Right lung (tissue), 10 donors: ENCODE measurements at places on chromosomes 2 and 18.
A peak's percentile ranks its signal among the peaks of the same experiment; 100 is the strongest.

GRCh38 chr2:129139380-129139779 is 820.7 kb upstream of the HS6ST1 start:
- DNase-seq: no peak

GRCh38 chr2:48795065-48795464 is 39.5 kb upstream of the LHCGR start:
- no peak for DNase-seq

- no peak for DNase-seq
Measured at GRCh38 chr2:176039375-176039774, 37.3 kb upstream of the LNPK start.

DNA sequence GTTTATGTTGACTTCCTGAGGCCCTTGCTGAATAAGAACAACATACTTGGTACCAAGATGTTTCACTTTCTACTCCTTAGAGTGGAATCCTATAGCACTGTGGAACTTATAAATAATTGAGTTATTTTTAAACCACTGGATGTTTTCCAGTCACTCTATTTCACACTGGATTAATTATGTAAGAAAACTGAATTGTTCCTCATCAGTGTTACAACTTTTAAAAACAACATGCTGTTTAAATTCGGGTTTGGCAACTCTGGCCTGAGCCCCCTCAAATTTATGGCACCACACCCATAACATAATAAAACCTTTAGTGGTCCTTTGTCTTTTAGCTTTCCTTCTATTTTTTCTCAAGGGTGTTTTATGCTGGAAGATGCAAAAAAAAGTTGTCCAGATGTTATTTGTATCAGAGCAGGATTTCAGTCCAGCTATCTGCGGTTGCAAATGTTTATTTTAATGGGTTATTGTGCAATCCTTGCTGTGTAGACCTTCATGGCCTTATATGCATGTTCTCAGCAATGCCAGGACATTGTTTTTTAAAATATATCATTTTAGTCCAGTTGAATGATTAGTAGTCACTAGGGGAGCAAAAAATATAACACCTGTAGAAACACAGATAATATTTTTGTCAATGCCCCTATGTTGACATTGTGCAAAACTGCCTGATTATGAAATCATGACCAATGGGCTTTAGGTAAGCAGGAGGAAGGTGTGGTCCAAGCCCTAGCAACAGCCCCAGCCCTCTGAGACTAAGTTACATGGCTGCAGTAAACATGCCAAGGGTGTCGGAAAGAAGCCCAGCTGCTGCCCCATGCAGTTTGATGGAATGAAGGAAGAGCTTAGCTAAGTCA is 638.0 kb upstream of the ZEB2 start:
- peak; percentile 91 for DNase-seq

DNA sequence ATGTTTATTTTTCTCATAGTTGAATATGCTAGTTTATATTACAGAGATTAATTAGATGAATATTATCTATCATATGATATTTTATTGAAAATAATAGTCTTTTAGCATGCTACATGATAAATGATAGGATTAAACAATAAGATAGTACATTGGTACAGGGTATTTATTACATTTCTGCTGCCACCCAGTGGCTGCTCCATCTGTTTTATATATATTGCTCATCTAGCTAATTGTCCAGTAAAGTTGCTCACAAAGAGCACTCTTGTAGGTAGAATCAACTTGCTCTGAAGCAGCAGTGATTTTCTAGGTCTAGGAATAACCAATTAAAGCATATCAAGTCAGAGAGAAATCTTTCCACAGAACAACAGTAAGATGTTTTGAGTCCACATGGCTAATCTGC is 183.3 kb downstream of the ASXL3 start:
- DNase-seq: no peak

DNA sequence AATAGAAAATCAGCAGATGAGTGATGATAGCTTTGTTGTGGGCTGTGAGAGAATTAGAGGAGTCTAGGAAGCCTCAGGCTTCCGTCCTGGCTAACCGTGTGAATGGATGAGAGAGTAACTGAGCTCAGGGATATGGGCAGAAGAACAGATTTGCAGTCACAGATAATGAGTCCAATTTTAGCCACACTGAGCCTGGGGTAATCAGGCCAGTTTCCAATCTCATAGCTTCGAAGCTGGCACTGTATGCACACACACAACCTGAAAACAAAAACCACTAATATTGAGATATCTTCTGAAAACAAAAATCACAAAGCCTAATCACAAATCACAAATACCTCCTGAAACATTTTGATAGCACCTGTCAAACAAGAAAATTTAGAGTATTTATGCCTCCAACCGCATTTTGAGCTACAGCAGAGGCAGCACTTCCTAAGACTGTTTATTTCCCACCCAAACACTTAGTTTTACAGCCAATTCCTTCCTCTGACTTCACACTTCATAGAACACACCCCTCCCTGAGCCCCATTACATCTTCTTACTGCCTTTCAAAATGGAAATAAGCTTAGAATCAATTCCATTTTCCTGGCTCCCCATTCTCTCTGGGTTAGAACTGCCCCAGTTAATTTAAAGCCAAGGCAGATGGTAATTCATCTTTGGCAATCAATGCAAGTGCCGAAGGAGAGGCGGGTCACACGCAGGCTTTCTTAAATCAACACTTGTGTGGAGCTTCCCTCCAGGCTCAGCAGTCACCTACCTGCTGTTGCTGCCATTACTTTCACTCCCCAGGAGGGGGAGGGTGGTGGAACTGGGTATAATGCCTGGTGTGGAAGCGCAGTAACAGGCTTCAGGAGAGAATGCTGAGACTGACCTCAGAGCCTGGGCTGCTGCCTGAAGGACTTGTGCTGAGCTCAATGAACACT is 18.9 kb downstream of the TTR start:
- no peak for DNase-seq

- DNase-seq: no peak
Measured at GRCh38 chr2:46971929-46972328, 56.3 kb upstream of the MCFD2 start.

DNA sequence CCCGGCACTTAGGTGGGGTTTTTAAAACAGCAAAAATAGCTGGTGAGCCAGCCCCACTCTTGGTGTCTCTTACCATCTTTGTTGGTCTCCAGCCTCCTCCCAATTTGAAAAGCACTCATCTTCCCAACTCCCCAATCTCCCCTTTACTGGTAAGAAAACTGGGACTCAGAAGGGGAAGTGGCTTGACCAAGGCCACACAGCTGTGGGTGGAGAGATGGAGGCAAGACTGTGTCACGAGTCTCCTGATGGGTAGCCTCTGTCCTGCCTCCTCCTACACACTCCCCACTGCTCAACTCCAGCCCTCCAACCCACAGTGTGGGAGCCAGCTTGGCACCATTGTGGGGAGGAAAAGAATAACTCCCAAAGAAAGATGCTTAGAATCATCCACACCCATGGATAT is 140.4 kb downstream of the SMAD2 start:
- DNase-seq: no peak

DNA sequence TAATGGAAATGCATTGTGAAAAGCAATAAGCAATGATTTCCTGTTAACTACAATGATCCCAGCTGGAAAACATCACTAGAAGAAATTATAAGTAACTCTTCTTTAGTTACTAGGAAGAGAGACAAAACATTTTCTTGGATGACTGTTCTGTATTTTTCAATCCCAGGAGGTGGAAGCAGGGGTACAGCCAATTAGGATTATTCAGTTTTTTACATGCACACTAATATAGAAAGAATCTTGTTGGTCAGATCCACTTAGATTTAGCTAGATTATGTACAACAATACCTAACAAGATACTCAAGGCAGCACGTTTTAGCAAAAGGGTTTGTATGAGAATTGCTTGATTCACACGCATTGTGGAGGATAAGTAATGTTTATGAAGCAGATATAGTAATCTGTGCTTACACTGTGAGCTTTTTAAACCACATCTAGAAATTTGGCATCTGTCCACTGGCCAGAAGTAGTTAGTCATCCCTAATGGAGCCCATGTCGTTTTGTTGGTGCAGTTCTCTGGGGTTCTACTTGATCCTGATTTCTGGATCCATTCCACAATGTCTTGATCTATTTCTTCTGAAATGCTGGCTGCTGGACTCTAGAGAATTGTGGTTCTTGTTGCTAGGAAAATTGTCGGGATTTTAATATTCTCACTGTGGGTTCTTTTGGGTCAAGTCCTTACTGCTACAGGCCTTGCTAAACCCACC is 199.7 kb downstream of the ADCYAP1 start:
- no peak for DNase-seq

GRCh38 chr18:25726298-25726697 is 364.1 kb downstream of the SS18 start:
- DNase-seq: no peak

- DNase-seq: no peak
Measured at GRCh38 chr2:142877216-142877838, at the start of gene KYNU. TSS of gene KYNU (plus strand) at chr2:142877664. CDS start at chr2:142885368, 7,704 bp downstream.

DNA sequence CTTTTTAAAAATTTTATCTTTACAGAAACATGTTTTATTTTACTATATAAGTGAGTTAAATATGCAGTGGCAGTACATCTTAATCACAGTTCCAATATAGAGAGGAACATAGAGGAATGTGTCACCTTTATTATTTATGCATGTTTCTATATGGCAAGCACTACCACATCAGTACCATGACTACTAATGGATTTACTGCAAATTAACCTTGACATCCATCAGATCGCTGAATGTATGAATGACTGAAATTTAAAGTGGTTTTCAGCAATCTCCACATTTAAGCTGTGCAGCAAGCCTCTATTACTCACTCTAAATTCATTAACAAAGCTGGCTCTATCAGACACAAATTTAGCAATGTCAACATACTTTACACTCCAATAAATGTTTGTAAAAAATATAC is 790.6 kb downstream of the NRXN1 start:
- no peak for DNase-seq

DNA sequence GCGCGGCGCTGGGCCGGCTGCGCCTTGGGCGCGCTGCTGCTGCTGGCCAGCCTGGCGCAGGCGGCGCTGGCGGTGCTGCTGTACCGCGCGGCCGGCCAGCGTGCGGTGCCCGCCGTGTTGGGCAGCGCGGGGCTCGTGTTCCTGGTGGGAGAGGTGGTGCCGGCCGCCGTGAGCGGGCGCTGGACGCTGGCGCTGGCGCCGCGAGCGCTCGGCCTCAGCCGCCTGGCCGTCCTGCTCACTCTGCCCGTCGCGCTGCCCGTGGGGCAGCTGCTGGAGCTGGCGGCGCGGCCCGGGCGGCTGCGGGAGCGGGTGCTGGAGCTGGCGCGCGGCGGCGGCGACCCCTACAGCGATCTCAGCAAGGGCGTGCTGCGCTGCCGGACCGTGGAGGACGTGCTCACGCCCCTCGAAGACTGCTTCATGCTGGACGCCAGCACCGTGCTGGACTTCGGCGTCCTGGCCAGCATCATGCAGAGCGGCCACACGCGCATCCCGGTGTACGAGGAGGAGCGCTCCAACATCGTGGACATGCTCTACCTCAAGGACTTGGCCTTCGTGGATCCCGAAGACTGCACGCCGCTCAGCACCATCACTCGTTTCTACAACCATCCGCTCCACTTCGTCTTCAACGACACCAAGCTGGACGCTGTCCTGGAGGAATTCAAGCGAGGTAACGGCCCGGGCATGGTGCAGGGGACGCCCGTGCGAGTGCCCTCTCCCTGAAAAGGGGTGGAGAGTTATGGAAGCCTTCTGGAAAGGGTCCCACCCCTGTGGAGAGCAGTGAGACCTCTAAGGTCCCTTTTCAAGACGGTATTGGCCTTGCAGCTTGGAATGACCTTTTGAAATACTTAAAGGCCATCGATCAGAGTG is 1.0 kb downstream of the CNNM3 start:
- DNase-seq: no peak

- no peak for DNase-seq
Measured at GRCh38 chr2:155733091-155733853, 599.2 kb downstream of the NR4A2 start.

GRCh38 chr2:240725266-240725665 is 33.6 kb downstream of the AQP12A start:
- no peak for DNase-seq

- no peak for DNase-seq
Measured at GRCh38 chr2:235557903-235558302, 64.1 kb downstream of the AGAP1 start.

GRCh38 chr18:34299828-34300227 is 75.1 kb upstream of the NOL4 start:
- DNase-seq: no peak

DNA sequence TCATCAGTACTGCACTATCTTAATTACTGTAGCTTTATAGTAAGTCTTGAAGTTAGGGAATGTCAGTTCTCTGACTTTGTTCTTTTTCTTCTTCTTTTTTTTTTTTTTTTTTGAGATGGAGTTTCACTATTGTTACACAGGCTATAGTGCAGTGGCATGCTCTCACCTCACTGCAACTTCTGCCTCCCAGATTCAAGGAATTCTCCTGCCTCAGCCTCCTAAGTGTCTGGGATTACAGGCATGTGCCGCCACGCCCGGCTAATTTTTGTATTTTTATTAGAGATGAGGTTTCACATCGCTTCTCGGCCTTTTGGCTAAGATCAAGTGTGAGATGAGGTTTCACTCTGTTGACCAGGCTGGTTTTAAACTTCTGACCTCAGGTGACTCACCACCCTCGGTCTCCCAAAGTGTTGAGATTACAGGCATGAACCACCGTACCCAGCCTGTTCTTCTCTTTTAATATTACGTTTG is 41.9 kb upstream of the TANC1 start:
- no peak for DNase-seq

DNA sequence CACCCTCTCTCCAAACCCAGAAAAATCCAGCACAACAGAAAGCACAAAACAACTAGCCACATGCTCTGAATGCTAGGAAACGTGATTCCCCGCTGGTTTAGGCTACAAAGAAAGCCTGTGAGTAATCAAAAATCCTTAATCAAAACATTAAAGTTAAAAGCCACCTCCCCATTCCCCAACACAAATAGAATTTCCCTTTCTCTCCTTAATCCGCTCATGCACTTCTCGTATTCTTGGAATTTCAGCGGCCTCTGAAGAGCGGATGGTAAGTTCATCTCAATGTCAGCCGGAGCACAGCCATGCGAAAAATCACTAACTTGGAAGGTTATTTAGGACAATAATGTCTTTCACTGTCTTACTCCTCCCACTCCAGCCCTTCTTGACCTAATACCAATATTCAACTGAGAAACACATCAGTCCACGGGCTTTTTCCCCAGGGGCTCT is 126.7 kb downstream of the OSBPL1A start:
- DNase-seq: peak; percentile 16

- no peak for DNase-seq
Measured at GRCh38 chr2:46114996-46115395, 182.2 kb upstream of the EPAS1 start.

DNA sequence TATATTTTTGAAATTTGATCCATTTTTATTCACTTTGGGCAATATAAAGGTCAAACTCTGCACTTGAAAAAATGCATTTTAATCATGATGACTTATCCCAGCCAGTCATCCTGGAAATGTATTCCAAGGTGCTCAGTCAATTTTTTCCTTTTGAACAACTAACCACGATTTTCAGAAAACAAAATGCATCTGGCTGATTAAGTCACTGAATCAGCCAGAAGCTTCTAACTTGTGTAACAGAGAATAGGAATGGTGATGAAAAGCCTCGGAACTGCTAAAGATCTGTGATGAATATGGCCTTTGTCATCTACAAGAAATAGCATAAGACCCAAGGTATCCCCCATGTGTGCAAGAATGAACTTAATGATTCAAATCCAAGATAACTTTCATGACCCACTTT is 572.7 kb downstream of the EPHA4 start:
- no peak for DNase-seq

- DNase-seq: peak; percentile 50
Measured at GRCh38 chr2:65430603-65431420, 1.6 kb downstream of the SPRED2 start.

- DNase-seq: no peak
Measured at GRCh38 chr2:238238766-238239542, 884 bp downstream of the HES6 start.

- DNase-seq: no peak
Measured at GRCh38 chr2:19274439-19274838, 84.0 kb downstream of the OSR1 start.
